Esophagus mucosa (tissue), 1 donor: ENCODE measurements at places on chromosomes 3 and 15.

DNA sequence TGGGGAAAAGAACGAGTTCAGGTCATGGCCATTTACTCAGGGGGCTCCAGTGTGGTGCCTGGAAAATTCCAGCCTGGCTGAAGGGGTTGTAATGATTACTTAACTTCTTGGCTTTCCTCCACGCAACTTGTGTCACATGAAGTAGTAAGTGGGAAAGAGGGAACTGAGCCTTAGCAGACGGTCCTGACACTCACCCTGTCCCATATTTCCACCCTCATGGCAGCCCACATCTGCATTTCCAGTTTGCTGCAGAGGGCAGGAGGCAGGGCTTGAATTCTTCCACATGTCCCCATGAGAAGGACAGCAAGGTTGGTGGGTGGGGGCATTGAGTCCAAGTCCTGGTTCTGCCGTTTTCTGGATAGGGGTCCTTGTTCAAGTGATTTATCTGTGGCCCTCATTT is 7.8 kb upstream of the CAMP start:
- ATAC-seq: no peak

DNA sequence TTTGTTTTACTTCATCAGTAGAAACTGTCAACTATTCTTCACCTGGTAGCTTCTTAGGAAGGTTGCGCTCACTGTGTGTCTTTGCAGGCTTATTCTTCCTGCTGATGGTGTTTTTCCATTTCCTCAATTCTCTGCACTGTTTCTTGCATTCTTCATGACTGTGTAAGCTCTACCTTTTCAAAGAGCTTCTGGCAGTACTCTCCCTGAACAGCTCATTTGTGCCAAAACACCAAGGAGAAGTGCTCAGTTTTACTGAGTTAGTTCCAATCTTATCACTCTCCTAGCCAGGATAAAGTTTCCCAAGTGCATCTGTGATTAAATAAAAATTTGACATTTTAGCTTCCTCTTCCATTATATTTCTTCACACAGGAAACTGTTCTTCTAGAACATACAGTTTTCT is 339.8 kb downstream of the EPHA3 start:
- ATAC-seq: no peak

DNA sequence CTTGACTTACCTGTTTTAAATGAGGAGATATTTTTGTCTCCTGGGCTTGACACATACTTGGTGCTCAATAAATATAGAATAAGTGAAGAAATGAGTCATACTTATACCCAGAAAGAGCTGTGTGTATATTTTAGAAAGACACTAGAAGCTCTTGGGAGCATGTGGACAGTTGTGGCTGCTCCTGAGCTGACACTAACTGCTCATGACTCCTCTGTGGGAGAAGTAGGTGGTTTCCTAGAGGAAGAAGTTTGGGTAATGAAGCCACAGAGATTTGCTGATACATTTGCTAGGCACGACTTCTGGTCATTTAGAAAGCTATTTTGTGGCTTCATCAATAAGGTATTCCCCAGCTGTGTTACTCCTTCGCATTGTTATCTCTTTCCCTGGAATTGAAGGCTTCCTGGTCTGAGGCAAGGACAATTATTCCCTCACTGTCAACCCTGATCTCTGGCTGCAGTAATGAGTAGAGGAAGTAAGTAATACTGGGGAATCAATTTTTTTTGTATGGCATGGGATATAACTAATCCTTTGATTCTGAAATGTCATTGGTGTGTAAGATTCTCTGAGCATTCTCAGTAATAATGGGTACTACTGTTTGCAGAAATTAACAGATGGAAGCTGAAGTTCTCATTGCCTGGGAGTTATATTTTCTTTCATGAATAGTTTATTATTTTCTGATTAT is 79.6 kb upstream of the DCBLD2 start:
- ATAC-seq: no peak

- peak; percentile 87 for ATAC-seq
These were observed 94.8 kb downstream of the FLNB start for GRCh38 chr3:58102976-58103451.

GRCh38 chr15:31471731-31472430 is 145.2 kb downstream of the KLF13 start:
- no peak for ATAC-seq

GRCh38 chr15:42084465-42085235 is 9.7 kb downstream of the PLA2G4D start:
- peak; percentile 94 for ATAC-seq

GRCh38 chr15:28208583-28208982 is 109.5 kb upstream of the OCA2 start:
- no peak for ATAC-seq

DNA sequence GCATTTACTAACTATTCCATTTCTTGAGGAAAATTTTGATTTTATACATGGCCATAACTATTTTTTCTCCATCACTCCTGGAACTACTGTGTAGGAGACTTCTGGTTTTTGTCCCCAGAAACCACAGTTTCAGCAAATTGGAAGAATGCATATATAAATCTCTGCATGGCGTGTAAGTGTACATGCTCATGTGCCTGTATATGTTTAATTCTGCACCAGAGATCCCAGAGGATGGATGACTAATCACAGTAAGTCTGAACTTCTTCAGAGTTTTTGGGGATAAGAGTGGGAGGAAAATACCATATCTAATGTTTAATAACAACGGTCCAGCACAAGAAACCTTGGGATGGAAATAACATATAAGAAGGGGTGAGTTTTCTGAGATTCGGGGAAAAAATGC is 10.9 kb upstream of the COL6A6 start:
- ATAC-seq: no peak

DNA sequence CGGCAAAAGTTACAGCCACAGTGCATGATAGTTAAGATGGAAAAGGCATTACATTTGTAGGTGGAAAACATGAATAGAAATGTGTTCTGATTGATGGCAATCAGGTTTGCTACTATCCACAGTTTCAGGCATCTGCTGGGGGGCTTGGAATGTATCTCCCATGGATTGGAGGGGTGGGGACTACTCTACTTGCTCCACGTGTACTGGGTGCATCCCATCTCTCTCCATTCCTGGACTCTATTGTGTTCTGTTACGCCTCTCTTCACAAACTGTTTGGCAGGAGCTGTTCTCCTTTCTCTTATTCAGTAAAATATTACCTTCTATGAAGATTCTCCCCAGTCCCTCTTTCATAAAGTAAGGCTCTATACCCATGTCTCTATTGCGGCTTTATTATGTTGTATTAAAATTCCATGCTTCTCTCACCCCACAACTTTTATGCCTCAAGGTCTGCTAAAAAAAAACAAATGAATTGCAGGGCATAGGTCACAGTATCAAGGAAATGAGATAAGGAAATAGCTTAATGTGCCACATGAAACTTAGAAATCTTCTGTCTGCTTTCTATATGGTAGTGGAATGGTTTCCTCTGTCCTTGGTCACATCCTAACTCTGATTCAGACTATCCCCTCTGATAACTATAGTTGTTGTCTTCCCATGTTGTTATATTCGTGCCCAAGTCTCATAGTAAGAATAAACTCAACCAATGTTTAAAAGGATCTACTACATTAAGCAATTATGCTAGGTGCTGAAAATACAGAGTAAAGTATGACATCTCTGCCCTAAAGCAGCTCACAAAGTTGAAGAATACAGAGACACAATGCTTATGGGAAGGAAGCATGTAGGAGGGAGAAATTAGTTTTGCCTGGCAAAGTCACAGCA is 43.2 kb downstream of the LRRFIP2 start:
- no peak for ATAC-seq

GRCh38 chr3:127680798-127681221 is 8.1 kb downstream of the ABTB1 start:
- ATAC-seq: no peak

DNA sequence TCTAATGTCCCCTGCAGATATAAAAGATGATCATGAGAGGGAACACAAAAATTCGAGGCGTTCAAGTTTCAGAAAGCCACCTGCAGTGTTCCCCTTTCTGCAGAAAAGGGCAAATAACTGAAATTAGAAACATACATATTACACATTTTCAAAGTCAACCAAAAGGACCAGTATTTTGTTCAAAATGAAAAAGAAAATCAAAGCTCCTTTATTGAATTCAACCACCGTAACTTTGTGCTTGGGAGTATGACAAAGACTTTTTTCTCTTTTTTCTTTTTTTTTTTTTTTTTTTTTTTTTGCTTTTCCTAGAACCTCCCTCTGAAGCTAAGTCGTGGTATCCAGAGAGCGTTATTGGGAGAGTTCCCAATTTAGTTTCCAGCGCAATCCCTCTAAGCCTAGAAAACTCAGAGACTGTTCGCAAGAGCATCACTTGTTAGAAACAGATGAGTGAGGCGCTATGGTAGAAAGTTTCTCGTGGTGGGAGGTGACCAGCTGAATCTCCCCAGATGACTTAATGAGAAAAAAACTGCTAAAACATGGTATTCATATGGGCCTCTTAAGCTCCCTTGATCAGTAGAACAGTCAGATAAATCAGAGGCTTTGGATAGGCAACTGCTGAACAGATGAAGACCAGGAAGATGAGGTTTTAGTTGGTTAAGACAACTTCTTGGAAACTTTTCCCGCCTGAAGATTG is 77.4 kb downstream of the MB21D2 start:
- ATAC-seq: no peak

DNA sequence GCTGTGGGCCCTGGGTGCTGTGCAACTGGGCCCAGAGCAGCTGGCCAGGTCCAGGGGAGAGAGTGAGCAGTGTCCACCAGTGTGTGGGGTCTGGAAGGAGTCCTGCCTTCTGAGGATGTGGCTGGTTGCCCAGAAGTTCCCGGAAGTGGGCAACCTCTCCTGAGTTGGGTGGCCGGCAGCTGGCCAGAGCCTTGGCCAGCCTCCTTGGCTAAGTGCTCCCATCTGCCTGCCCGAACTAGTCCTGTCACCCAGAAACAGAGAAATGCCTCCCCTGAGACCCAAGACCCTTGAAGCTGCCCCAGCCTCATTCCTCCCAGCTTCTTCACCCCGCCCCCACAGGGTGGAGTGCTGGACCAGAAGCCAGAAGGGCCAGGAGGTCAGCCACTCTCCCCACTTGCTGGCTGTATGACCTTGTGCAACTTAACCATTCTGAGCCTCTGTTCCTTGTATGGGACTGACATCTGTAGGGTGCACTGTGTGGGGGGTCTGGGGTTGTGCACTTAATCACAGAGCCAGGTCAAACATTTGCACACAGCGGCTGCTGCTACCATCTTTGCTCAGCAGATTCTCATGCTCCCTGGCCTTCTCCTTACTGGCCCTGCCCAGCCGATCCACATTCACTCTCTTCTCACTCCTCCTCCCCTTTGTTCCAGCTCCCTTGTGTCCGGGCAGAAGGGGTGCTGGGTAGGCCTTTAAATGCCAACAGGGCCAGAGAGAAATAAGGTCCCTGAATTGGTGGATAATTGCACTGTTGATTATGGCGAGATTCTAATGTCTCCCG is 7.5 kb upstream of the ALAS1 start:
- ATAC-seq: peak; percentile 4

DNA sequence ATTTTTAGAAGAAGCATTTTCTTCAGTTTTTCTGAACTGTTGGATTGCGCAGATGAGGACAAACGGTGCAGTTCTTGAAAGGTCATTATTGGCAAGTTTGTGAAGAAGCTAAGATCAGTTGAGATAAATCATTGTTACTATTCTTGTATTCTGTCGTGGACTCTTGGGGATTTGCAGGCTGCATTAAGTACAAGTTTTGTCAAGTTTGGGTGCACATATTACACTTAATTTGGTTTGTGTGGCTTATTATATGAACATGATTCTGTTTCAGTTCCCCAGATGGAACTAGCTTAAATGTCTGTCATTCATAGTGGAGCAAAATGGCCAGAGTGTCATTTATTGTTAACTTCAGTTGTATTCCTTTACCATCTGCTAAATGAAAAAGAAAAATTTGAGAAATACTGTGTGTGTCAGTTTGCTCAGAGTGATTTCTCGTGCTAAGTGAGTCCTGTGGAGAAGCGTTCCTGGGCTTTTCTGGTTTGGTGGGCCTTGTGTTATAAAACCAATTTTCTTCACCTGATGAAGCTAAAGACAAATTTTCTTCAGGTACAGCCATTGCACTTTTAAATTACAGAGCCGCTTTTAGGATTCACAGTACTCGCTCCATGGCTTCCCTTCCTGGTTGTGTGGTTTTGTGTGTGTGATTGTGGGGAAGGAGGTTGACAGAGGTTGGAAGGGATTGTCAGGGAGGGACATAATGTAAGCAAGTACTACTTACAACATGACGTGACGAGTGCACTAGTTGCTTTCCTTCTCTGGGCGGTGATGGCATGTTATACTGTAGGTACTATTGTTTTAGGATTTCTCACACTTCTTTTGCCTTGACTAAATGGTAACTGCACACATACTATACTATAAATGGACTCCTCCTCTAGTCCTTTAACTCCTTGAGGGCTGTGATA is 1.7 kb downstream of the AKAP13 start:
- no peak for ATAC-seq

GRCh38 chr15:77684341-77685081 is 51.8 kb upstream of the LINGO1 start:
- ATAC-seq: no peak
